ENCODE measurements at places on chromosomes 1 and 21.

DNA sequence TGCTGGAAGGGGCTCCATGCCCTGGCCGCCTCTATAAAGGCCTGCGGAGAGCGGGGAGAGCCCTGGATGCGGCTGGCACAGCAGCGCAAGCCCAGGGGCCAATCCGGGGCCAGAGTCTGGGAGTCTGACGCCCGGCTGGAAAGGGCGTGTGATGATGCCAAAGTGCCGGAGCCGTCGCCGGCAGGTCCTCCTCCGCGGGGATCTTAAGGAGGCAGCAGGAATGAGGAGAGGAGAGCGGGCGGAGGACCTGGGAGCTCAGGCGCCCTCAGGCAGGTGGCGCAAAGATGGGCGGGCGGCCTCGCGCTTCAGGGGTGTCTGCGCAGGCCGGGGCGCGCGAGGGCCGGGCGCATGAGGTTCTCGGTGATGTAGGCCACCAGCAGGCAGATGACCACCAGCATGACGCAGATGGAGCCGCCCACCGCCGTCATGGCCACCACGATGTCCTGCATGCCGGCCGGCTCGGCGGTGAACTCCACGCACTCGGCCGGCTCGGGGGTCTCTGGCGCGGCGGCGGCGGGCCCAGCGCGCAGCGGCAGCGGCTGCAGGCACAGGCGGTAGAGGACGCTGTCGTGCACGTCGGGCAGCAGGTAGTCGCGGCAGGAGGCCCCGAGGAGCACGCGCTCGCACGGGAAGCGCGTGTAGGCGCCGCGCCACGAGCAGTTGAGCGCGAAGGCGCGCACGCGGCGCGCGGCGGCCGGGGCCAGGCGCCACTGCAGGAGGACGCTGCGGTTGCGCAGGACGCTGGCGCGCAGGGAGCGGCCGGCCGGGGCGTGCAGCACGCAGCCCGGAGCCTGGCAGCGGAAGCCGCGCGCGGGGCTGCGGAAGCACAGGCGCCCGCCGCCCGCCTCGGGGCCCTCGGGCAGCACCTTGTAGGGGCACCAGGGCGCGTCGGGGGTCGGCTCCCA is 653 bp downstream of the FNDC10 start:
- DNase-seq: no peak

DNA sequence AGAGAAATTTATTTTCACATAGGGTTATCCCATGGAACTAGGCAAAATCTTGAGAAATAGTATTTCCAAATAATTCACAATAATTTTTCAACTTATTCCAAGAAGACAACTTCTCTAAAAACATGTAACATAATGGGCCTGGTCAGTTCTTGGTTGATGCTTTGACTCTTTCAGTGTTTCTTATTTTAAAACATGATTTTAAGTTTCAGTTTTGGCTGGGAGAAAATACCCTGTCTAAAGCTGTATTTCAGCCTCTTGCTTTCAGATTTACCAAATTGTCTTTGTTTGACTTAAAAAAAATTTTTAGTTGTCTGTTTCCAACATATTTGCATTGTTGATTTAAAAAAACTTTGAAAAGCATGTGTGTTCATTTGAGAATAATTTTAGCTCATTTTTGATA is 5.1 kb downstream of the OR2T4 start:
- DNase-seq: no peak

- DNase-seq: no peak
Observed at GRCh38 chr1:230048322-230048721, 18.7 kb upstream of the GALNT2 start.

DNA sequence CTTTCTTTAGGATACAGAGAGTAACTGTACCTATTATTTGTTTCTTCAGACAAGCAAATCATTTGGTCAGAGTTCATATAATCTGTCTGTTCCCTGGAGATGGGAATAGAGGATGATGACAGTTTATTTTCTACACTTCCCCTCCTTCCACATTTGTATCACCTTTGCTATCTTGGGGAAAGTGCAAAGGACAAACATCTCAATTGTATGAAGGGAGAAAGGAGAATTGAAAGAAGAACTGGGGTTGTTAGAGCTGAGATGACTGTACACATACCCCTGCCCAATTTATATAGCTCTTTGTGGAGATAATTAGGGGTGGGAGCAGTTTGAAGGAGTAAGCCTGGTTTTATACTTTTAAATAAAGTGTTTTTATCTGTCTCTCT is 14.0 kb downstream of the POLR3GL start:
- DNase-seq: no peak

DNA sequence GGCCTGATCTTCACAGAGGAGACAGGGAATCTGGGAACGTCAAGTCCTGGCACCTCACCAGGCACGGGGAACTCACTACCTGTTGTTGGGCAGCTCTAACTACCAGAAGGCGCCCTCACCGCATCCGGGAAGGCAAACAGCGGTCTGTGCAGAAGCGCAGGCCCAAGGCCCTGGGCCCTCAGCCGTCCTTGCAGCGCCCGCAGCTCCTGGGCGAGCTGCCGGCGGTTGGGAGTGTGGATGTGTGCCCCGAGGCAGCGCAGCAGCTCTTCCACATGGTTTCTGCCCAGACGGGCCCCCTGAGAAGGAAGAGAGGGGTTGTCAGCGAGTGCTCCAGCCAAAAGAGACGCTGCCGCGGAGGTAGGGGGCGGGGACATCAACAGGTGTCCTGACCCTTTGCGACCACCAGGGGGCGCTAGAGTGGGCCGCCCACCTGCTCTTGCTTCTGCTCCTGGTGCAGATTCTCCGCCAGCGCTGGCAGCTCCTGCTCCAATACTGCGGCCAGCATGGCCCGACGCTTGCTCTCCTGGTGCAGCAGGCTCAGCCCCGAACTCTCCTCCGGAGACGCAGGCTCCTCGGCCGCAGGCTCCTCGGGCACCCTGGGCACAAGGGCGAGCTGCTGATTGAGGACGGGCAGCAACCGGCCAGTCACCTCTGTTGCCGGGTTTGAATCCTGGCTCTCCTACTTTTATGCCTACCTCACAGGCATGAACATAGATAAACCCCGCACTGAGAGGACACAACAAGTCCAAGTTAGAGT is 9.3 kb downstream of the MAP3K6 start:
- DNase-seq: no peak

DNA sequence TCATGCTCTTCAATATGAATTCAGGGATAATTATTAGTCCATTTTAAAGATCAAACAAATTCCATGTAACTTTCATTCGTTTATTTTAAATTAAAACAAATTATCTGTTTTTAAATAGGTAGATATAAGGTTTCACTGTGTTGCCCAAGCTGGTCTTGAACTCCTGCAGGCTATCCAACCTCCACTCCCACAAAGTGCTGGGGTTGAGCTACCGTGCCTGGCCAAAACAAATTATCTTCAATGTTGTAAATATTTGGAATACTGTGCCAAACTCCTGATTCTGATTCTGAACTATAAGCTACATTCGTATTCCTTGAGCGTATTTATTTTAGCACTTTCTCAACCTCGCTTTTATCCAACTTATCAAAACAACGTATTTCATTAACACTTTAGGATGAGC is 19.6 kb downstream of the AGL start:
- no peak for DNase-seq

GRCh38 chr1:212182579-212182978 is 102.6 kb upstream of the PPP2R5A start:
- DNase-seq: no peak

DNA sequence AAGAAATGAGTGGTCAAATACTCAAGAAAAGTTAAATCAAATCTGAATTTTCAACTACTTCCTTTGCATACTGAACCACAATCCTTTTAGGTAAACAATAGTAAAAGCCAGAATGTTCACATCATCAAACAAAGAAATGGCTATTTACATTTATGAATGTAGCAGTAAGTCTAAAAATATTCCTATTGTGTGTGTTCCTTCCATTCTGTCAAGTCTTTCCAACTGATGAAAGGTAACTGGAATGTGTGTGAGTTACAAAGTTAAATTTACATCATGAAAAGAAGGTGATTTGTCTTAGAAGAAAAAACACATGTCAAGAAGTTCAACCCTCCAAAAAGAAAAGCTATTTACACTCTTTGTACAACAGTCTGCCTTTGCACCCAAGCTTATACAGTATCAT is 203.1 kb downstream of the SIPA1L2 start:
- DNase-seq: no peak

GRCh38 chr1:27912429-27912828 is 22.4 kb upstream of the SMPDL3B start:
- DNase-seq: no peak

DNA sequence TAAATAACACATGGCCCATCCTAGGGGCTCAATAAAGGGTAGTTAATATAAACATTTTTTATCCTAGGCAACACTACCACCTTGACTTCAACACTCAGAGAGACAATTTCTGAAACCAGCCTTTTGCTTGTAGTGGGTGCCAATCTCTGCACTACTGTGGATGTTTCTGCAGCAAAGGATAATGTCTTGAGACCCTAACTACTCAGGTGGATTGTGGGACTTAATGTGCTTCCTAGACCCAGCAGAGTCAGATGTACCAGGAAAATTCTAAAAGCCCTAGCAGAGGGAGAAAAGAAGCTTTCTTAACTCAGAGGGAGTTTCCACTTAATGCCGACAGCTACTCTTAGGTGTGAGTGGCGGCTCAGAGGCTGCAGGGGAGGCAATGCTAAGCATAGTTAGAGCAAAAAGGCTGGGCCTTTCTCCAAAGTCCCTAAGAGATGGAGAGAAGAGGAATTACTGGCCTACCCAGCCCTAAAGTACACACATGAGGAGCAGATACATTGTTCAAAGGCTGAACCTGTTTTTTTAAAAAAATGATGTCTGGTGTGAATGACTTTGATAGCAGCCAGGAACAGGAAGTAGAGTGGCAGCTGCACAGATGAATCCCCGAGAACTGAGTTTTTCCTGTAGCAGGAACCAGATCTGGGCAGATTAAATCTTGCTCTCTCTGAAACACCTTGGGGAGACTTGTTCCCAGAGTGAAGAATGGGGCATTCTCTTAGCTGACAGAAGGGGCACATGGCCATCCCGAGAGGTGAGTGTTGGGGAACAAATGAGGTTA is 33.5 kb upstream of the ABCD3 start:
- DNase-seq: no peak

DNA sequence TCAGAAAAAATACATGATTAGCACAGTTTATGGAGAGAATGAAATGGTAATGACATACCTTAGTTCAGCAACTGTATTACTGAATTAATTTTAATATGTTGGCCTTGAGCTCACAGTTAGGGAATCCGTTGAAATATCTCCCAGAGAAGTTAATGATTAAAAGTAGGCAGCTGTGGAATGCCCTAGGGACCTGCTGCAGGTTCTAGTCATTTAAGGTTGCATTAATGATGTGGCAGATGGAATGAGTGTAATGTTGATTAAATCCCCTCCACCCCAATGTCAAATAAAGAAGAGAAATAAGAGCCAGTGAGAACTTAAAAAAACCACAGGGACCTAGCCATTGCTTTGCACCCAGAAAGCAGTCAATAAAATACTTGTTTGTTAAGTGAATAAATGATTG is 40.3 kb upstream of the TRIM45 start:
- DNase-seq: no peak

- DNase-seq: no peak
Observed at GRCh38 chr1:89310505-89310904, 37.8 kb upstream of the GBP5 start.

DNA sequence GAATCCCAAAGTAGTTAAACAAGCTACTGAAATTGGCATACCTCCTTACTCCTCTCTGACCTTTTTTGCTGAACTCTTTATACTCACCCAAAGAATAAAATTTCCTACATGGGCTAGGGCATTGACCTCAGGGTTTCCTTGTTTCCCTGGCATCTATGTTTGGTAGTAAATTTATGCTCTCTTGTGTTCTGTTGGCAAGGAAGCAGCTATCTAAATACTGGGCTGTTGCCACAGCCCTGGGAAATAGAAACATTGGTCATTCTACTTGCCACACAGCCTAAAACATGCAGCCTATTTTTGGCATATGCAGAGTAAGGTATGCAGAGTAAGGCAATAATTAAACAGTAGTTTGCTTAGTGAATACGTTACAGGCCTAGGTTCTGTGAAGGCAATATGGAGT is 351.4 kb downstream of the HLX start:
- DNase-seq: no peak

DNA sequence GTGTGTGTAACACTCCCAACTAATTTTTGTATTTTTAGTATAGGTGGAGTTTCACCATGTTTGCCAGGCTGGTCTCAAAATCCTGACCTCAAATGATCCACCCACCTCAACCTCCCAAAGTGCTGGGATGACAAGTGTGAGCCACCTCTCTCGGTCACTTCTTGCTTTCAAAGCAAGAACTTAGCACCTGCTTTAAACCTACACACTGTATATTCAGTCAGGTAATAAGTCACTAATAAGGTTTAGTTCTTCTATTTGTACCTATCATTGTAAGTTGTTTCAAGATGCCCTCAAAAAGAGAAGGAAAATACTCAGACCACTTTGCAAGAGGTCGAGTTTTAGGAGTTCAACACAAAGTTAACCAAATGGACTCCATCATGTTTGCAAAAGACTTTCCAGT is 431.3 kb downstream of the MRPL39 start:
- DNase-seq: no peak

- DNase-seq: no peak
Observed at GRCh38 chr1:26684763-26685508, 10.9 kb upstream of the ARID1A start.

DNA sequence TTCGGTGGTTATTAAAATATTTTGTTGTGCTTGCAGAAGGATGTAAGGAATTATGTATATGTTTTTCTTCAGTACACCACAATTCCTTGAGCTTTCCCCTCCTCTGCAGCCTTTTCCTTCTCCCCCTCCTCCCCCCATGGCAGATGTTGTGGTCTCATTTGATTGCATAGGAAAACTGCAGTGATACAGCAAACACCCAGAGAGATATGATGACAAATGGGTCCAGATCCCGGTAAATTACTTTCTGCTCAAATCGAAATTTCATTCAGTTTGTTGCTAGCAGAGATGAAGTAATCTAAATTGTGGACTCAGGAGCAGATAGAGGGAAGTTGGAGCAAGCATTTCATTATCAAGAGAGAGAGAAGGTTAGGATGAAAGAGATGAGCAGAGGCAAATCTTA is 9.9 kb downstream of the LMO4 start:
- no peak for DNase-seq

GRCh38 chr1:212899845-212900244 is 41.8 kb downstream of the FLVCR1 start:
- DNase-seq: no peak

- no peak for DNase-seq
Observed at GRCh38 chr21:45404730-45405270, at the start of gene COL18A1. Gene COL18A1 (plus strand): TSS chr21:45405165. CDS start chr21:45405231, 66 bp downstream.

DNA sequence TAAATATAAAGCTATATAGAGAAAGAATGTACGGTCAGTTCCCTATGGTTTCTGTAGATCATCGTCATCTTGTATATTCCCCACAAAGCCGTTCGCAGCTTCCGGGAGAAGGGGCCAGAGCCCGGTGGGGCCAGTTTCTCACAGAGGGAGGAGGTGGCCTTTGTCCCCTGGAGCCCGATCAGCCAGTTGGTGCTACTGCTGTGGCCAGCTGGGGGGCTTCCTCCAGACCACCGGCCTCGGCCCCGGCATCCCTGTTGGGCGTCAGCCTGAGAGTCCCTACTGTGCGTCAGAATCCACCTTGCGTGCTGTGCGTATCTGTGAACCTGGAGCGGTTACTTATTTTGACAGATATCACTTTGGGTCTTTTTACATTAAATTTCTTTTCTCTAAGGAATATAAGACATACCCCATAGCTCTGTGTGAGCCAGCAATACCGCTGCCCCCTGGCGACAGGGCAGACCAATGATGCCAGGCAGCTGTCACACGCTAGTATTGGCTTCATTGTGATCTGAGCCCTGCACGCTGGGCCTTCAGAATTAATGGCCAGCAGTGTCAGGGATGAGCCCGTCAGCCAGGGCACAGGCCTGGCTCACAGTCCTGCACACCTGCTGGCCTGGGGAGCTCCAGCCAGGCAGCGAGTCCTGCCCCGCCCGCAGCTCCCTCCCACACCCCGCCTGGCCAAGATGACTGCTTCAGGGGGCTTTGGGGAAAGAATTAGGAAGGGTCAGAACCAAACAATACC is 145.9 kb downstream of the PGBD5 start:
- DNase-seq: no peak
